ENCODE measurements at places on chromosomes 2 and 18. TPM values are rescaled to one million over a fixed set of nuclear protein-coding genes. Genes with fewer than 3 reads are reported as not detected.

IL1RN gene
- polyA plus RNA-seq, result not detected

IHH gene
- 0.05 TPM for polyA plus RNA-seq

DNA sequence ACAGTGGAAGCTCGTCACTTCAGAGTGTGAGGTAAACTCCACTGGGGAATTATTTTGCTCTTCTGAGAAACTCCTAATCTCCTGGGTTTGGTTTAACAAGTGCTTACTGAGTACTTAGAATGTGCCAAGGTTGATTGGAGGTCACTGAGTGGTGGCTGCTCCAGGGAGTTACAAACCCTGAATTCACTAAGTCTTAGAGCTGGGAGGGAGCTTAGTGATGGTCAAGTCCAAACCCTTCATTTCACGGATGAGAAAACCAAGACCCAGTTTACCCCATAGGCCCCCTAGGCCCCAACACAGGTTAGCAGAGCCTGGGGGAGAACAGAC, 52.0 kb downstream of the SLC4A5 start:
- no peak for DNase-seq

DNA sequence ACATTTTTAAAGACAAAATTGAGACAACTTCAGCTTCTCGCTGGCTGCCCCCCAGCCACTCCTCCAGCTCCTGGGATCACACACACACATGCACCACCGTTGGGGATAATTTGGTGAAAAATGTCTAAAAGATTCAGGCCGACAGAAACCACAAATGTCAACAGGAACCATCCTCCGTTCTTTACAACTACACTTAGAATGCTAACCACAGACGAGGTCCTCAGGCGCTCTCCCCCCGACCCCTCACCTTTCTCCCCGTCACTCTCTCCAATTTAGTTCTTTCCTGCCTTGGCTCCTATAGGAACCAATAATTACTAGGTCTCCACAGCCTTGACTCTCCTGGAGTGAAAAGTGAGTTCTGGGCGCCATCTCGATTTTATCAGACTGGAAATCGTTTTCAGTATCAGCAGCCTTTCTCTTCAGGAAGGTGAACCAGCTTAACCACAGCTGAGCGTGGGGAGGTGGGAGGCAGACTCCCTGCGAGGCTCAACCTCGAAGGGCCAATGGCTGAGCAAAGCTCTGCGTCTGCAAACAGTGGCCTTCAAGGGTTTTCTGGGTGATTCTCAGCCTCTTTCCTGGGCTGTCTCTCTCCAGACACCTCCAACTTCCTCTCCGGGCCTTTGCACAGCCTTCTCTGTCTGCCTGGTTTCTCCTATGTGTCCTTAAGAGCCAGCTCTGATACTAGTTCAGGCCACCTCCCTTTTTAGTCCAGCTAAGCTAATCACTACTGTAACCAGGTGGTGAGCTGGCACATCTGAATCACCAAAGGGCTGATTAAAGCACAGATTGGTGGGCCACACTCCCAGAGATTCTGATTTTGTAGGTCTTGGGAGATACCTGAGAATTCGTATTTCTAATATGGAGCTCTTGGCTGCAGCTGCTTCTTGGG, 115.7 kb upstream of the COPS8 start:
- no peak for DNase-seq

TMEM37 gene
- polyA plus RNA-seq, result 0.51 TPM

IRS1 gene
- polyA plus RNA-seq, result 13.0 TPM

LYG1 gene
- 0.70 TPM for polyA plus RNA-seq

- DNase-seq, result no peak
These were observed 53.8 kb upstream of the SLC66A3 start for GRCh38 chr2:11101430-11101829.

DPP10 gene
- polyA plus RNA-seq, result not detected

DNA sequence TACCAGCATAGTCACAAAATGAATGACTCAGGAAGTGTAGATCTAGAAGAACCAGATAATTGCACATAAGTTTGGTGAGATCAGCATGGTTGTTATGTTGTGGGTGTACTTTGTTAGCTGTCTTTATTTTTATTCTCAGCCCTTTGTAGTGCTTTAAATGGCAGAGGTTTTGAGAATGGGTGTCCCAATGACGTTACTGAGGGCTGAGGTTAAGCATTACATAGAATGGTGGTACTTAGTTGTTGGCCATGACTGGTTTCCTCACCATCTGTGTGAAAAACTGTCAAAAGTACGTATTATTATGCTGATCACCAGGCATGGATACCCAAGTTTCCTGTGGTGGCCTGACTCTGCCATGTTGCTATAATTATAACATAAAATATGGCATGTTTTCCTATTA, 165.8 kb downstream of the UBE2E3 start:
- DNase-seq, result no peak

ARHGAP28 gene
- polyA plus RNA-seq, result 5.3 TPM

ABCG8 gene
- polyA plus RNA-seq, result not detected

GRCh38 chr2:165681841-165682240, 112.2 kb downstream of the GALNT3 start:
- no peak for DNase-seq

DNA sequence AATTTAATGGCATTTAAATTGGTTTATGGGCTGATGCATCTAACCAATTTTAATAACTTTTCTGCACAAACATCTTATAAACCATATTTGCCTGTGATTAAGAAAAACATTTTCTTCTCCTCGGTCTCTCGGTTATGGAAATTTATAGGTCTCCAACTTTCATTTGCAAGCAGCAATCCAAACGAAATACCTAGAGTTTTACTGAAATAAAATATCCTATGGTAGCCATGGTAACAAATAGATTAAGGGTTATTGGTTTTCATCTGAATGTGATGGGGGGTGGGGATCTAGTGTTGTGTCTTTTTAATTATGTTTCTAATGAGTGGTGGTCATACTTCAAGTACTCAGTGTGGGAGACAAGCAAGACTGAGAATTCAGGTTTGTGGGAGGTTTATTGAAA, 2.9 kb downstream of the KLHL29 start:
- DNase-seq, result no peak

DNA sequence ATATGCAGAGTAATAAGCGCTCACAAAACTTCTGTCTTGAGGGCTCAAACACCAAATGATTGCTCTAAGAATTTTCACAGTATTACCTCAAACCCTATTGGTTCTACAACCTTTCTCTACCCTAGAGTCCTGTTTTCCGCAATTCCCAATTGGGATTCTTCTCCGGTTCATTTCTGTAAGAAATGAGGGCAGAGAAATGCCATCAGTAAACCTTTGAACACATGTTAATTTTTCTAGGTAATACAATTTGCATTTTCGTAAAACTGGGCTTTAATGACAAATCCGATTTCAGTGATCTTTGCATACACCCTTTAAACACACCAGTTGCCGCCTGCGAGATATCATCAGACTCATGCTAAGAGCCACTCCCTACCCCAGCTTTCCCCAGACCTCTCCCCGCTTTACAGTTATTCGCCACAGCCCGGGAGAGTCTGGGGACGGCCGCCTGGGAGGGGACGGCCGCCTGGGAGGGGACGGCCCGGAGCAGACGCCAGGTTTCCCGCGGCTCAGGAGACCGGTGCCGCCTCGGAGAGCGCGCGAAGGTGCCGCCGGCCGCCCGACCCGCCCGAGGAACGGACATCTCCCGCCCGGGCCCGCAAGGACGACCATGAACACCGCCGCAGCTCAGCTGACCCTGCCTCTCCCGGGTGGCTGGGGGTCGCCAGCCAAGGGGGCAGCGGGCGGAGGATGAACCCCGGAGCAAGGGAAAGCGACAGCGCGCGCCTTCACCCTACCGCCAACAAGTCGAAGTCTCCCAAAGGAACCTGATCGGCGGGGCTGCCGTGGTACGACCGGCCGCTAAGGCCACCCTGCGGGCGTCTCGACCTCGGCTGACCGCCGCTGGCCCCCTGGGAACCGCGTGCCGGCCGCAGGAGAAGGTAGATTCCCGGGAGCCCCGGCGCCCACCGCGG, 463 bp downstream of the SMC6 start:
- no peak for DNase-seq

CD8B gene
- not detected for polyA plus RNA-seq

FNDC4 gene
- polyA plus RNA-seq, result 6.9 TPM

- no peak for DNase-seq
These were observed 13.8 kb upstream of the CCDC102B start for GRCh38 chr18:68784071-68784470.

GRCh38 chr2:67709835-67710234, 312.7 kb downstream of the ETAA1 start:
- no peak for DNase-seq

DNA sequence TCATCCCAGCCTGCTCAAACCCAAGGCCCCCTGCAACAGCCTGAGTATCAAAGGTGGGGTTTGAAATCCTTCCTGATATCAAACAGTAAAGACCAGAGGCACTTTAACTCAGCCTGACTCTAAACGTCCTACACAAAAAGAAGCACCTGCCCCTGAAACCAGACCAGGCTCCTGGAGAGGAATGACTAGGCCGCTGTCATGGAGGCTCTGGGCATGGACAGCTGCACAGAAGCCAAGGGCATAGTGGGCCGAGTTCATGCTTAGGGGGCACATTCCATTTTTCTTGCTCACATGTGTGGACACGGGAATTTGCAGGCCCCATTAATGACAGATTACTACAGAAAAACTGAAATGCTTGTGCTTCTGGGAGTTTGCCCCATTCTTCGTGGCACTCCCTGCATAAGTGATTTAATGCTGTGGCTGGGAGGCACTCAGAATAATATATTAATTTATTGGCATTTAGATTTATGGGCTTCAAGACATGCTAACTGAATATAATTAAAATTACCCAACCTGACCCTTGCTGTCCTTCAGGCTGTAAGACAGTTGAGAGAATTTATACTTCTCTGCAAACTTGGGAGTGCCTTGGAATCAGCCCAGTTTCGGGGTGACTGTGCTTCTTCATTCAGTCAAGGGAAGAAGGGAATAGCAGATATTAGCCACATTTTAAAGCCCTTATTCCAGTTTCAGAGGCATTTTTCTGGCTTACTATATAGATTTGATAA, 105.5 kb downstream of the GYPC start:
- no peak for DNase-seq

DNA sequence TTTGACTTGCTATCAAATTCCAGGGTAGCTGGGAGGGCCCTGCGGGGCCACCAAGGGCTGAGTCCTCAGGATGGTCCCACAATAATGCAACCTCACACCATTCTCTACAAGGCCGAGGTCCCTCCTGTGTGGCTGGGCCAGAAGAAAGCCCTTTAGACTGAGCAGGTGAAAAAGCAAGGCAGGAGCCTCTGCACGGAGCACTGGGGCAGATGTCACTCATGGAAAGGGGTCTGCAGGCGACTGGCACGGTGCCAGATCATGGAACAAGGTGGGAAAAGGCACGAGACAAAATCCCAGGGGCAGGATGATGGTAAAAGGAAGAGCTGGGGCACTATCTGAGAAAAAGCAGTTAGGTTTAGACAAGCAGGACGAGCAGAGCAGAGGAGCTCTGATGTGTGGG, 16.1 kb downstream of the HJURP start:
- no peak for DNase-seq

C1GALT1C1L gene
- 0.12 TPM for polyA plus RNA-seq

- no peak for DNase-seq
These were observed 4.9 kb downstream of the KLHL30 start for GRCh38 chr2:238143239-238143951.

PER2 gene
- polyA plus RNA-seq, result 3.1 TPM

GRCh38 chr2:23037596-23037995, 347.4 kb upstream of the KLHL29 start:
- DNase-seq, result no peak

TWIST2 gene
- polyA plus RNA-seq, result 127 TPM

EFEMP1 gene
- 1,148 TPM for polyA plus RNA-seq

DNA sequence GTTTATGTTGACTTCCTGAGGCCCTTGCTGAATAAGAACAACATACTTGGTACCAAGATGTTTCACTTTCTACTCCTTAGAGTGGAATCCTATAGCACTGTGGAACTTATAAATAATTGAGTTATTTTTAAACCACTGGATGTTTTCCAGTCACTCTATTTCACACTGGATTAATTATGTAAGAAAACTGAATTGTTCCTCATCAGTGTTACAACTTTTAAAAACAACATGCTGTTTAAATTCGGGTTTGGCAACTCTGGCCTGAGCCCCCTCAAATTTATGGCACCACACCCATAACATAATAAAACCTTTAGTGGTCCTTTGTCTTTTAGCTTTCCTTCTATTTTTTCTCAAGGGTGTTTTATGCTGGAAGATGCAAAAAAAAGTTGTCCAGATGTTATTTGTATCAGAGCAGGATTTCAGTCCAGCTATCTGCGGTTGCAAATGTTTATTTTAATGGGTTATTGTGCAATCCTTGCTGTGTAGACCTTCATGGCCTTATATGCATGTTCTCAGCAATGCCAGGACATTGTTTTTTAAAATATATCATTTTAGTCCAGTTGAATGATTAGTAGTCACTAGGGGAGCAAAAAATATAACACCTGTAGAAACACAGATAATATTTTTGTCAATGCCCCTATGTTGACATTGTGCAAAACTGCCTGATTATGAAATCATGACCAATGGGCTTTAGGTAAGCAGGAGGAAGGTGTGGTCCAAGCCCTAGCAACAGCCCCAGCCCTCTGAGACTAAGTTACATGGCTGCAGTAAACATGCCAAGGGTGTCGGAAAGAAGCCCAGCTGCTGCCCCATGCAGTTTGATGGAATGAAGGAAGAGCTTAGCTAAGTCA, 638.0 kb upstream of the ZEB2 start:
- peak; percentile 89 for DNase-seq

CHRNG gene
- polyA plus RNA-seq, result not detected

GRCh38 chr2:159229476-159230144, 56.9 kb downstream of the WDSUB1 start:
- DNase-seq, result no peak

GRCh38 chr2:12915787-12916186, 199.1 kb downstream of the TRIB2 start:
- no peak for DNase-seq

- DNase-seq, result no peak
These were observed 437.7 kb downstream of the PLCL1 start for GRCh38 chr2:198242093-198242492.

DNA sequence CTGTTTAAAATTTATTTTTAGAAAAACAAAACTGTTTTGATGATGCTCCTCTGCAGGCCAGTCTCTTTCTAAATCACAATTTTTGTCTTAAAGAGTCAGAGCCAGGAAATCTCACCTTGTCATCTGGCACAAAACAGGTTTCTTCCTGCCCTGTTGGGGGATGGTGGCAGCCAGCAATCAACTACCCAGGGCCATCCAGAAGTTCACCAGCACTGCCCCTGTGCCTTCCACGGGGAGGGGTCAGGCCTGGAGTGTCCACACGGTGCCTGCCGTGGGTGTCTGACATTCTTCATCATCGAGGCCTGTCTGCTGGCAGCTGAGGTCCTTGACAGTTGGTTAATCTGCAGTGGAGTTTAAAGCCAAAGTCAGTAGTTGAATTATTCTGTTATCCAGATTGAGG, 40.0 kb upstream of the BMP10 start:
- DNase-seq, result no peak

GRCh38 chr2:27174638-27175037, 25.8 kb downstream of the TCF23 start:
- no peak for DNase-seq

GRCh38 chr18:24427484-24427883, 1.0 kb downstream of the IMPACT start:
- DNase-seq, result no peak

CASP8 gene
- 16.8 TPM for polyA plus RNA-seq

LIPG gene
- polyA plus RNA-seq, result 0.25 TPM

- DNase-seq, result no peak
These were observed 29.7 kb downstream of the LYPD6 start for GRCh38 chr2:149360106-149360505.

Data from BJ (cell line).